ENCODE measurements at places on chromosomes 5 and 9.

DNA sequence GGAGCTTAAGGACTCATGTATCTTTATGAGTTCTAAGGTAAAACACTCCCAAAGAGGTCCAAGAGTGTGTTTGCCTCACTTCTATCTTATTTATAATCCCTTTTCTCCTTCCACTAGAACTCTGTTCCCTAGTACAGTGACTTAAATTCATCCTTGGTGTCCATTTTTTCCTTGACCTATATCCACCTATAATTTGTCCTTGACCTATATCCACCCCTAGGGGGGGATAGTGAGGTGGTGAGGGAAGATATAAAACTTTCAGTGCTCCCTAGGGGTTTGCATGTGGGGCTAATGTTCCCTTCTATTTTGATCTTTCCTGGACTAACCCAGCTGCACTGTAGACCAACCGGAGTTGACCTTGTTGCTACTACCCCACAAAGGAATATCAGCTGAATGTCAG lies 83.5 kb upstream of the GNAQ start:
- no peak for DNase-seq

DNA sequence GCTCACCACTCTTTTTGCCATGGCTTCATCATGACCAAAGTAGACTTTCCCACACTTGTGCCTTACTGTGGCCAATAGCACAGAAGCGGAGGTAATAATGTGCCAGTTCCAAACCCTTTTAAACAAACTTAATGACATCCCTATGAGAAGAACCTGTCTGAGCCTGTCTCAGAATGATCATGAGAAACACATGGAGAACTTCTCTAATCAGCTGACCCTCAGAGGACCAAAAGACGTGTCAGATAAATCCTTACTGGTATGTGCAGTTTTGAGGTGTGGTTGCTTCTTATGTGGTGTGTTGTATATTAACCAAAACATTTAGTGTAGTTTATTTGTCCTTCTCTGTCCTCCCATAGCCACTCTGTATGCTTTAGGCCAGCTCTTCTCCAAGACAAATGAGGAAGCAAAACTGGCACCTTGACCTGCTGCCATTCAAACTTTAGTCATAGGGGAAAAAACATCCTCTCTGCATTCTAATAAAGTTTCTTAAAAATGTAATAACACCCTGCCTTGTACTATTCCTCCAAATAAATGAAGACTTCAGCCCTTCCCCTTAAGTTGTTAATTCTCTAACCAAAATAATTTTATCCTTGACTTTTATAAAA lies 168.9 kb downstream of the MUSK start:
- no peak for DNase-seq

DNA sequence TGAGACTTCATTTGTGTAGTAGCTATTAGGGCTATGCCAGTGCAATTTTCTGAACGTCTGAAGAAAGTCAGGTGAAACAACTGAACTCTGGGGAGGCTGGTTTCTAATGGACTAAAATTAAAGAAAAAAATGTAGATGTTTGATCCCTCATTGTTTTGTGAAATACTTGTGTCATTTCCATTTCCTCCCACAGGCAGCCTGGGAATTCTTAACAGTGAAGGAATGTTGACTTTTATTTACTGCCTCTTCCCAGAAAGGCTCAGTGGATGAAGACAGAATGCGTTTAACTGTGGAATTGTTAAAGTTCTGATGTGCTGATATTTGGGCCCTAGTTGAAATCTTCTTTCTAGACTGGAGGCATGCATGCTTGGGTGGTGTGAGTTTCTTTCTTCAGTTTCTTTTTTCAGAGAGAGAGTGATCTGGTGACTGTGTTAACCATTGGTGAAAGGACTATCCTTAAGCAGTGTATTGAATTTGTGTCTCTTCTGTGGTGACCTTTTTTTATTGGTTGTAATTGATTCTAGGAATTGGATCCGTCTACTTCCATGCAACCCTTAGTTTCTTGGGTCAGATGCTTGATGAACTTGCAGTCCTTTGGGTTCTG lies 15.5 kb downstream of the ACER2 start:
- DNase-seq: no peak

- DNase-seq: peak; percentile 38
These were observed 931 bp downstream of the FAM219A start for GRCh38 chr9:34457266-34458012.

GRCh38 chr5:135391116-135391868 lies 7.7 kb downstream of the MACROH2A1 start:
- no peak for DNase-seq

- DNase-seq: no peak
These were observed 290.6 kb upstream of the PANK3 start for GRCh38 chr5:168869615-168870227.

DNA sequence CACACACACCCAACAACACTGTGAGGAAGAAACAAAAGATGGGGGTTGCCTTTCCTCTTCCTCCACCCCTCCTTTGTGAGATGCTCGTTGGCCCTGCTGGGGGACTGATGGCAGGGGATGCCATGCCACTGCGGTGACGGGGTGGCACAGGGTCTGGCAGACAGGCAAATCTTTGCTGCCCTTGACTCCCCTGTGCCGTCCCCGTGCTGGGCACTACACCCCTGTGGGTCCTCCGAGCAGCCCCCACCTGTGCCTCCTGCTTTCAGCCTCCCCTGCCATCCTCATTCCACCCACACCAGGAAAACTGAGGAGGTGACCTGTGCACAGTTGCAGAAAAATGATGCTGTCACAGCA lies 40.2 kb upstream of the IER5L start:
- no peak for DNase-seq

- no peak for DNase-seq
These were observed 181.1 kb downstream of the TRIM32 start for GRCh38 chr9:116868201-116868600.

- no peak for DNase-seq
These were observed 90.1 kb upstream of the RASEF start for GRCh38 chr9:83153030-83153429.

DNA sequence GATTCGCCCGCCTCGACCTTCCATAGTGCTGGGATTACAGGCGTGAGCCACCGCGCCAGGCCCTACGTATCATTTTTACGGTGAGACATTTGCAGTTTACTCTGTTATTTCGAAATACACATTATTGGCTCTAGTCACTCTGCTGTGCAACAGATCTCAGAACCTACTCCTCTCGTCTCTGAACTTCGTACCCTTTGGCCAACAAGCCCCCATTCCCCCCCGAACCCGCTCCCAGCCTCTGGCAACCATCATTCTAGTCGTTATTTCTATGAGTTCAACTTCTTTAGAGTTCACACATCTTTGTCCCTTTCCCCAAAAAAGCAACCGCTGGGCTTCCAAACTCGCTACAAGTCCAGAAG lies 735 bp downstream of the PTGR1 start:
- DNase-seq: peak; percentile 36

DNA sequence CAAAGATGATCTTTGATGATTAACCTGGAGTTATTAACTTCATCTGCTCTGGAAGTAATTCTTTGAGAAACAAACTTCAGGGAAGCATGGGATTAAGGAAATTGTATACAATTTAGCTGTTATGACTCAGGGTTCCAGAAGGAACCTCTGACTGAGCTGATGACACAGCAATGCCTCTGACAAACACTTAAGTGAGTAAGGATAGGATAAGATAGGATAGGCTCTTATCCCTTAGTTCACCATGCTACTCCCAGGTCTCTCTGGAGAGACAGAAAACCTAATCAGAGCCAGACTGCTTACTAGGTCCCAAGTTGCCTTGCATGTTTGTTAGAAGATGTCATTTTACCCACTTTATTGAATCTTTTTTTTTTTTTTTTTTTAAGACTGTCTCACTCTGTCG lies 12.6 kb upstream of the TMEM38B start:
- DNase-seq: no peak

GRCh38 chr5:131613423-131613822 lies 21.6 kb downstream of the RAPGEF6 start:
- DNase-seq: no peak

DNA sequence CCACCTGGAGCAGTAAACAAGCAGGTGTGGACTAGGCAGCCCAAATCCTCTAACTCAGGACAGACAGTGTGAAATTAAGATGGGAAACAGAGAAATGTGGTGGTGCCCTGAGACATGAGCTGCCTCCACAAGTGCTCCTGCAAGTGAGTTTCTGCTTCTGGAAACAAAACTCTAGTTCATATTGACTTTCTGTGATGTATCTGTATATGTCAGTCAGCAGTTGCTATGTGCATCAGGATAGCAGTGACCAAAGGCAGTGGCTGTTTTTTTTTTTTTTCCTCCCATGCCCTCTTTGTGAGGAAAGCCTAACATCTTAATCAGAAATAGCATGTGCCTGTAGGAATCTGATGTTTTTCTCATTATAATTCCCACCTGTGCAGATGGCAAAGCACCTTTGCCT lies 318.4 kb upstream of the SEMA6A start:
- no peak for DNase-seq

DNA sequence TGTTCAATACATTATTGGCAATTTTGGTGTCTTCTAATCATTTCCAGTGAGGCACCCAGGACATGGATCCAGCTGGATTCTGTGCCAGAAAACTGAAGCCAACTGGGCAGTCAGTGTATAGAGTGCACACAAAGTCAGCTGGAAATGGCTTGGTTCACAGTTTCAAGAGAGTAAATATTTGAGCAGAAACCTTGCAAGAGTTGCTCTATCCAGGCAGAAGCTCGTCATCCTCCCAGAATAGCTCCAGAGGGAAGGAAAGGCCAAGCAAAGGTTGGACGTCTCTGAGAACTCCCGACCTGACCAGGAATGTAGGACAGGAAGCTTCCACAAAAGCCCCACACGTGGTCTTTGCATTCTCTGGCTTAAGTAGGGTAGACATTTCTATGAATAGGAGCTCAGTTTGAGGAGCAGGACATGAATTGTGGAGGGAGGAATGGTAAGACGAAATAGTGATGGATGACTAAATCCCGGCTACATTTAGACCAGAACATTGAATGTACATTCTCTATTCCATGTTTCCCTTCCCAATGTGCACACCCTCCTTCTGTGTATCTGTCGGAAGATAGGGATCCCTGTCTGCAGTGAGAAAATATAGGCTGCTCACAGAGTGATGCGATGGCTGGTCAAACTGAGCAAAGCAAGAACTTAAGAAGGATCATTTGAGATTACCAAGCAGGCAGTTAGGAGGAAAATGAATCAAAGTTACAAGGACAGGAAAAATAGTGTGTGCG lies 72.7 kb upstream of the FCN2 start:
- DNase-seq: no peak

DNA sequence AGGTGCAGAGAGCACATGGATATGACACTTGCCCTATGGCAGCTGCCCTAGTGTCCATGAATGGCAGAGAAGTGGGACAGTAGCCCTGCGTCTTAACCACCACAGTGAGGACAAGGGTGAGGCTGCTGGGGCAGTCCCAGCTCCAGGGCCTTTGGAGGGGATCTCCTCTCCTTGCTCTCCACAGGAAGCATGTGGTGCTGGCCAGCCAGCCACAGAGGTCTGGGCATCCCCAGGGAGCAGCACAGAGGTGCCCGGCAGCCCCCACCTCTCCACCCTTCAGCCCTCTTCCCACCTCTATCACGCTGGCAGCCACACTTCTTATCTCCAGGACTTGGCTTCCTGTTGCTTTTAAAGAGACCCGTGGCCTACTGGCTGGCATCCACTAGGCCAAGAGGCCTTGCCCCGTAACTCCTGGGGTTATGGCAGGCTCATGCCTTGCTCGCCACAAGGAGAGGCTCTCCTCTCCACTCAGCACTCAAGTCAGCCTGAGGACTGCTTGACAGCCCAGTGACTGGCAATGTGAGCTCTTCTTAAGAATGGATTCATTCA lies 21.9 kb downstream of the CSF2 start:
- DNase-seq: no peak

DNA sequence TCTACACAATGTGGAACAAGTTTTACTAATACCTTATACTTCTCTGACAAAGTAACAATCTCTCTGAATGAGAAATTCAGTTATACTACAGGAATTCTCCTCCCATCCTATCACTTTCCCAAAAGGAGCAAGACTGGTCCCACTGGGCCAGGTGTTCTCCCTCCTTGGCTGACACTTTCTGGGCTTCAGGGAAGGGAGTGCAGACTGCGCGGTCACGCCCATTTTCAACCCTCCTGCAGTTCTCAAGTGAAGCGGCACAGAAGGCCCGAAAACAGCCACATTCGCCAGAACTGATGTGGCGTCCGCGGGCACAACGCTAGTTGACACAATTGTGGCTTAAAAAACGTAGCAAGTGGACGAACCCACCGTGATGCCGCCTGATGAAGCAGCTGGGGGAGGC lies 603 bp downstream of the SAXO1 start:
- DNase-seq: no peak

GRCh38 chr5:155434267-155434666 lies 420.7 kb downstream of the KIF4B start:
- no peak for DNase-seq

DNA sequence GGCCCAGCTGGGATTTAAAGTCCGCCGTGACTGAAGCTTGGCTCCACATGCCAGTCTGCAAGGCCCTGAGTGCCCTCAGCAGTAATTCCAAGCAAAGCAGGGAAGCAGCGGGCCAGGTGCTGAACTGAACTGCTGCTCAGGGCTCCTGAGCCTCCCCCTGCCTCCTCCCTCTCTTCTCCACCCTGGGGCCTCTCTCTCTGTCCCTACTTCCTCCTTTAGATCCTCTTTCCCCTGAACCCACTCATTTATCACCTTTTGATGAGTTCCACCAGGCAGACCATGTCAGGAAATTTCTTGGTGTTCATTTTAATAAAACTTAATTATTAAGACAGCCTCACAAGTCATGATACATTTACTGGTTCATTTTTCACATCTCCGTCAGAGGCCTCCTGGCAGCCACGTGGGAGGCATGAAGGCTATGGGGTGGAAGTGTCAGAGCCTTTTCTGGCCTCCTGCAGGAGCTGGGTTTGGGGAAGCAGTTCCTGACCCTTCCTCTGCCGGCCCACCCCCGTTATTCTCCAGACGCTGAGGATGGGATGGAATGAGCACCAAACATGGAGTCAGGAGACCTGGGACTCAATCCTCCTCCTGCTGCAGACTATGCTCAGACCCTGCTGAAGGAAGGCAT lies 32.2 kb upstream of the KCNIP1 start:
- DNase-seq: no peak

GRCh38 chr9:125125523-125125922 lies 17.8 kb downstream of the SCAI start:
- DNase-seq: no peak

DNA sequence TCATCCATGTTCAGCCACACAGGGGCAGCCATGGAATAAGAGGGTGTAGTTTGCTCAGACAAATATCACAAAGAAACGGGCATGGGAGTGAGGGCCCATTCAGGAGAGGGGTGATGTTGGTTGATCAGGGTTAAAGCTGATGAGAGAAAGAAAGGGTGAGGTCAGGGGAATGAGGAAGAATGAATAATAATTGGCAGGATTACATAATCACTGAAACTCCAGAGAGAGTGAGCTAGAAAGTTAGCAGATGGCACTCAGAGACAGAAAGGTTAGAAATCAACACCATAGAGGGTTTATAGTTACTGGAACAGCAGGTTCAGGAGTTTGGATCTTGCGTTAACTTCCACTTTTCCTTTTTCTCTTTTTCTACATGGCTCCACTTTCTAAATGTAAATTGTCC lies 113.9 kb downstream of the TAF11L14 start:
- DNase-seq: no peak

GRCh38 chr5:168159425-168159824 lies 132.0 kb upstream of the WWC1 start:
- DNase-seq: no peak

DNA sequence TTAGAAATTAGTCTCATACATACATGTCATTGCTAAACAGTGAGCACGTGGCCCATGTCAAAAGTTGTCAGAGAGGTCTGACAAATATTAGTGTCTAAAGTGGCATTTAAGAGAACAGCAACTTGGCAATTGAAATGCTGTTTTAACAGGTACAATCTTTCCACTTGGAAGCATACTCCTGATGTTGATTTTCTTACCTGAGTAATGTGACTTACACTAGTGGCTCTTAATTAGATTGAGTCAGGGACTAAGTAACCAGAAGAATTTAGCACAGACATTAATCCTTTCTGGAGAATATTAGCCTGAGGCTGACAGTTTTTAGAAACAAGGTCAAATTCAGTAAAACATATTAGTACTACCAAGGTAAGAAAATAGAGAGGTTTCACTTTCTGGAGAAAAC lies 357.0 kb upstream of the ZNF608 start:
- DNase-seq: no peak

Measured in stimulated activated CD4-positive, alpha-beta T cell treated with anti-CD3 and anti-CD28 coated beads, Interleukin-15, amount 100 ng/mL, for 24 hours (primary cell).